A172 (cell line): ENCODE measurements at places on chromosomes 2 and 18. TPM values are rescaled to one million over a fixed set of nuclear protein-coding genes. Genes with fewer than 3 reads are reported as not detected.
A peak's percentile ranks its signal among the peaks of the same experiment; 100 is the strongest.

DNA sequence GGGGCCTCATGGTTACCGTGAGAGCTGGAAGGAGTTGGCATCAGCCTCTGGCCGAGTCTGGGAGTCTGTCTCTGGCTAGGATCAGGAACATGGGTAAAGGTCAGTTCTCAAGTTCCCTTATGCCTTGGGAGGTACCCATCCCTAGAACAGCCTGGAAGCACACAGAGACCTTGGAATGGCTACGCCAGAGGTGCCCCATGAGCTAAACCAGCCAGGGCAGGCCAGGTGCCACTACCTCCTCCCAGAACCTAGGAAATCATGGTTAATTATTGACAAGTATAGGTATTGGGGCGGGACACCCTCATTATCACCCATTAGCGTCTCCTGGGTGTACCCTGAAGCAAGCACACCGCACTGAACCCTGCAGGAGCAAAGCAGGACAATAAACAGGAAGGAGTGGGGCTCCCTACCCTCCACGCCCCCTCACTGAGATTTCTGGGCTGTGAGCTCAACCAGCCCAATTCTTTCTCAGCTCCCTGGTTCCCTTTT lies 3.0 kb upstream of the ASPRV1 start:
- no peak for DNase-seq

DNA sequence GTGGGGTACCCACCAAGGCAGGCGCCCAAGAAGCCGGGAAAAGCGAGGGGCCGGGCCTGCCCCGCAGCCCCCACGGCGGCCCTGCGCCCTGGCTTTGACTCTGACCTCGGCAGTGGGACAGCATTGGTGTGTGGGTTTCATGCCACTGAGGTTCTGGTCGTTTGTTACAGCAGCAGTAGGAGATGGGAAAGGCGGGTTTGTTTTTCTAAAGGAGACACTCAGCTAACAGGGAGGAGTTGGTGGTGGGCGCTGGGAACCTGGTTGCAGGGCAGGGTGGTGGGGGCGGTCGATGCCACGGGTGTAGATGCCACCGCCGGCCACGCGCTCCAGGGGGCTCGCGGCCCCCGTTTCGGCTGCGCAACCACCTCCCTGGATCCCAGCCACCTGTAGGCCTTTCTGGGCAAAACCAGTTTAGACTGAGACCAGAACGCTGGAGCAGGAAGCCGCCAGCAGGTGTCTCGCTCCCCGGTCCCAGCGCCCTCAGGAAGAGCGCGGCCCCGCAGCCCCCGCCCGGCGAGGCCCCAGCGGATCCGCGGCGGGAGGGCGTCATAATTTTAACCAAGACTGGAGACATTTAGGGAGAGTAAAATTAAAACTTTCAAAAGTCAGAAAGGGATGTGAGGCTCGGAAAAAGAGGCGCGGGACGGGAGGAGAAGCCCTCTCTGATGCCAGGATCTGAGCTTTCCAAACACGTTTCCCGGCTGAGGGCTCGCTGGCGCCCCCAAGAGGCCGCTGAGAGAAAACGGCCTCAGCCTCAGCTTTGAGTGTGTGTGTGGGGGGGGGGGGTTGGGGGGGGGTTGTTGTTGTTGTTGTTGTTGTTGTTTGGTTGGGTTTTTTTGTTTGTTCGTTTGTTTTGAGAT lies 17.4 kb downstream of the CIDEA start:
- DNase-seq, result peak; percentile 78

GRCh38 chr2:26581266-26581990 lies 59.7 kb downstream of the CIB4 start:
- no peak for DNase-seq

DNA sequence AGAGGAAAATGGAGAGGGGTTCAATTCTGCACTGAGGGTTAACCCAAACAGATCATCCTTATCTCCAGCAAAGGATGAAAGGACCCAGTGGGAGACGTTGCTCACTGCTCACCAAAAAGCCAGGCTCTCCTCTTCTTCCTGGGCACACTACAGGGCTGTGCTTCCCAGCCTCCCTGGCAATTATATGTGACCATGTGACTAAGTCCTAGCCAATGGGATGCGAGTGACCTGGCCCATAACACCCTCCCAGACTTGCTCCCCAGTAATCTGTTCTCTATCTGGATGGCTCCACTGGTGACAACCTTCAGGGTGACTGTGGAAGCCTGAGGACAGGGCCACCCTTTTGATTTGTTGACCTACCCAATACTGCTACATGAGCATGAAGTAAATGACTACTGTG lies 10.9 kb upstream of the PRKCE start:
- no peak for DNase-seq

GRCh38 chr2:85165088-85165690 lies 32.0 kb downstream of the TCF7L1 start:
- no peak for DNase-seq

GRCh38 chr2:121790276-121790956 lies 35.0 kb downstream of the TSN start:
- peak; percentile 95 for DNase-seq

Gene PELI1
- 3.6 and 5.6 TPM in 2 replicates for total RNA-seq

Gene SPP2
- total RNA-seq, result not detected in 2 replicates

DNA sequence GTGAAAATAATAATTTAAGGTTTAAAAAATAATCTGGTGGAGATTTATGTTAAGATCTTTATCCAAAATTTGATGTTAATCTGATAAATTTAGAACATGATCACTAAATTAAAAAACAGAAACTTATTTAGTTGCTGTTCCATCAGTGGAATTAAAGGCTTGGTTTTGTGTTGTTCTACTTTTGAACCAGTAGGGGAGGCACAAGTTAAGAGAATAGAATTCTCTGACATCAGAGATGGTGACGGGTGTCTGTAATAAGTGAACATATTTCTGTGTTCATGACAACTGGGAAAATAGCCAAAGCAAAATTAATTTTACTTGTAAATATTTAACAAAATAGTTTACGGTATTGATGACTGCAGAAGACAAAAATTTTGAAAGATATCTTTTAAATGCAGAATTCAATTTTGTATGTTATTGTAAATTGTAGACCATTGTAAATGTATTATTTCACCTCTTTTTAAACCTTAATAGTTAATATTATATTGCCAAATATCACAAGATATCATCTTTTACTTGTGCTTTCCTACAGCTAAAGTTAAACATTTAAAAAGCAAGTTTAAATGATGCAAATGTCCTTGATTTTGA lies 106.0 kb downstream of the UBR3 start:
- peak; percentile 11 for DNase-seq

Gene RAB6C
- total RNA-seq, result not detected in 2 replicates

- DNase-seq, result no peak
Measured at GRCh38 chr18:60560071-60560470, 187.5 kb upstream of the MC4R start.

- no peak for DNase-seq
Measured at GRCh38 chr2:8203364-8203763, 478.5 kb upstream of the ID2 start.

Gene CXCR1
- total RNA-seq, result not detected in 2 replicates

GRCh38 chr18:46418663-46419260 lies 238.3 kb downstream of the LOXHD1 start:
- DNase-seq, result no peak

DNA sequence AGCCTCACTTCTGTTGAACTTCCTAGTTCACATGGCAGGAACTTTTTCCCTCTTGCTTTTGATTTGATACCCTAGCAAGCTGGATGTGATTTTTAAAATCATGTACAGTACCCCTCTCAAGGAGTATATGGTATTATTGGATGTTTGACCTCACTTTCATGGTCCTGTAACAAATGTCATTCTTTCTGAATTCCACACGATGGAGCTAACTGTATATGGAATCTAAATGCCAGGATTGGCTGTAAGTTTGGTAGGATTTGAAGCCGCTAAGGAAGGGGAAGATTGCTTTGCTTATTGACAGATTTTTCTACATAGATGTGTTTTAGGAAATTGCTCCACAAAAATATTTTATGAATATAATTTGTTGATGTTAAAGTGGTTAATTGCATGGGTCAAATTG lies 18.3 kb downstream of the MAIP1 start:
- DNase-seq, result peak; percentile 19

- DNase-seq, result no peak
Measured at GRCh38 chr18:604771-605170, 8.0 kb downstream of the CLUL1 start.

DNA sequence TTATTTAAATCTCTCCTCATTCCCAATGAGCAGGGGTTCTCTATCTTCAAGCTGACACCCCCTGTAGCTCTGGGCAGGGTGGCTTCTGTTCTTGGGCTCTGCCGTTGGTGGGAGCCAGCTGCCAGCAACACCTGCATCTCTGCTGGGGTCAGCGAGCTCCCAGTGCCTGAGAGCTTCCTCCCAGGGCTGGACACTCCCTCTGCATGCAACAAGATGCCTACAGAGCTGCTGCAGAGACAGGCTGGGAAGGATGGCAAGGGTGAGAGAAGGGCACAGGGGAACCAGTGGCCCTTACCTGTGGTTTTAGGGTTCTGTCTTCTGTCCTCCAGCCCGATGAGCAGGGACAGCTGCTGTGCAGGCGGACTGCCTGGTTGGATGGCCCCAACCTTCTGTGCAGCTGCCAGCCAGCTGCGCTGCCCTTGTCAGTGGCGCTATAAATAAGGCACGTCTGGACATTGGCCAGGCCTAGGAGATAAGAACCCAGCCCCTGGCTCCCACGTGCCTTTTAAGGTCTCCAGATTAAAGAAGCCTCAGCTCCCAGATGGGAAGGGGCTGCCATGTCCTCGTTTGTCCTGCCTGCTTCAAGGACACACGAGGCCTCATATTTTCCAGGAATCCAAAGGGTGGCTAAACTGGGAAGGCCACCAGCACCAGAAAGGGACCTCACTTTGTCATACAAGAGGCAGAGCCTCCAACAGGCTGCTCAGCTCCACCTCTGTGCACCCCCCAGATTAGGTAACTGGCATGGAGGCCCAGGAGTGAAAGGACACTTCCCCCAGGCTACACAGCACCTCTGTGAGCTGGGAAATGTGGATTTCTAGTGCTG lies 39.5 kb upstream of the FHL2 start:
- peak; percentile 42 for DNase-seq

Gene TRIM43
- total RNA-seq, result not detected in 2 replicates

DNA sequence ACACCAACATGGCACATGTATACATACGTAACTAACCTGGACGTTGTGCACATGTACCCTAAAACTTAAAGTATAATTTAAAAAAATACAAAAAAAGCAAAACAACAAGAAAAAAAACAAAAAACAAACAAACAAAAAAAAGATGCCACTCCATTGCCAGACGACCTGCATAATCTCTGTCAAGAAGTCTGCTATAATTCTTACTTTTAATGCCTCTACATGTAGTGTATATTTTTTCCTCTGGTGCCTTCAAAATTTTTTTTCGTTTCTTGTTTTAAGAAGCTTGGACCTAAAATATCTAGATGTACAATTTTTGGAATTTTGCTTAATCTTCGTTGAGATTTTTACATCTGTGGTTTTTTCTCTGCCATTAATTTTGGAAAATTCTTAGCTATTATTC lies 235.6 kb upstream of the ZNF521 start:
- DNase-seq, result no peak

Gene GLB1L
- total RNA-seq, result 9.6 and 12.1 TPM in 2 replicates

DNA sequence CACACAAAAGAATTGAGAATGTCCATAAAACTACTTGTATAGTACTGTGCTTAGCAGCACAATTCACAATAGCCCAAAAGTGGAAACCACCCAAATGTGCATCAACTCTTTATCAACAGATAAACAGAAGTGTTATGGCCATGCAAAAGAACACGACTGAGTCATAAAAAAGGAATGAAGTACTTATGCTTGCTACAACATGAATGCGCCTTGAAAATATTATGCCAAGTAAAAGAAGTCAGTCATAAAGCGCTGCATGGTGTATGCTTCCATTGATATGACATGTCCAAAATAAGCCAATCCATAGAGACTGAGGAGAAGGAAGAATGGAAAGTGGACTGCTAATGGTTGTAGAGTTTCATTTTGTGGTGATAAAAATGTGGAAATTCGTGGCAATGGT lies 12.1 kb upstream of the MAP2 start:
- no peak for DNase-seq
